Activated CD8-positive, alpha-beta T cell treated with anti-CD3 and anti-CD28 coated beads for 36 hours (primary cell): ENCODE measurements at places on chromosomes 13 and 19. TPM values are rescaled to one million over a fixed set of nuclear protein-coding genes. Genes with fewer than 3 reads are reported as not detected.

Gene WASF3
- total RNA-seq: 0.07 TPM

Gene PCDH20
- not detected for total RNA-seq

Gene ZNF578
- total RNA-seq: 0.86 TPM

DNA sequence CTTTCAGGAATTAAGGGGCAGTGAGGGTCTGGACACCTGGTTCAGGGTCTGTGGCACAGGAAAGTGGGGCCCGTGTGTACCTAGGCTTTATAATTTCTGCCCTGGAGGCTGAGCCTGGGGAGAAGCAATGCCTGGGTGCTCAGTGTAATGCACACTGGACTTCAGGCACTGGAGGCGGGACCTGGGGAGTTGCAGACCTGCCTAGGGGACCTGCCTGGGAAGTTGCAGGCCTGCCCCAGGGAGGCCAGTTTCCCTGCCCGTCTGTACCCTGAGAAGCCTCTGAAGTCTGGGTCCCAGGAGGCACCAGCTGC lies 2.5 kb upstream of the TMEM59L start:
- peaks cover 17% of the 10 kb centered on the region for H3K4me1 ChIP-seq
- H3K36me3 ChIP-seq: no peaks in the 10 kb centered on the region
- DNase-seq: no peak
- peaks cover 69% of the 10 kb centered on the region for H3K27me3 ChIP-seq
- H3K27ac ChIP-seq: no peak overlapping the region

GRCh38 chr13:32141462-32141861 lies 109.9 kb downstream of the FRY start:
- no peaks in the 10 kb centered on the region for H3K36me3 ChIP-seq
- H3K27ac ChIP-seq: no peak overlapping the region
- H3K4me3 ChIP-seq: no peak overlapping the region
- H3K4me1 ChIP-seq: no peaks in the 10 kb centered on the region
- no peak for DNase-seq

DNA sequence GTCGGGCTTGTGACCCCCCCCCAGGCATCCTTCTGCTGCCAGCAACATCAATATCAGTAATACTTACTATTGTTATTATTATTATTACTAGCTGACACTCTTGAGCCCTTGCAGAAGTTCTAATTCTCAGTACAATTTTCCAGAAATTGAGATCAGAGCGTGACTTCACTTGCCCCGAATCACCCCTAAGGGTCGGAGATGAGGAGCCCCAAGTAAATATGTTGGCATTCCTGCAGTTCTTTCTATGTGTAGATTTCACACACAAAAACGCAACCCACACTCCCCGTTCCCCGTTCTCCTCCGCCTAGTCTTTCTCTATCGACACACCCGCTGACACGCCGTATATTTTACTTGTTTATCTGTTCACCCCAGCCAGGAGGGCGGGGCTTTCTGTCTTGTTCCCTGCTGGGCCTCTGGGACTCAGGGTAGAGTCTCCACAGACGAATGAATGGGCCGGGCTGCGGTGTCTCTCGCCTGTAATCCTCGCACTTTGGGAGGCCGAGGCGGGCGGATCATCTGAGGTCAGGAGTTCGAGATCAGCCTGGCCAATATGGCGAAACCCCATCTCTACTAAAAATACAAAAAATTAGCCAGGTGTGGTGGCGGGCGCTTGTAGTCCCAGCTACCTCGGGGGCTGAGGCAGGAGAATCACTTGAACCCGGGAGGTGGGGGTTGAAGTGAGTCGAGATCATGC lies 14.7 kb downstream of the TLE5 start:
- H3K4me1 ChIP-seq: peaks cover 10% of the 10 kb centered on the region
- DNase-seq: peak; percentile 83
- peaks cover under 1% of the 10 kb centered on the region for H3K36me3 ChIP-seq
- H3K27me3 ChIP-seq: no peaks in the 10 kb centered on the region
- peak overlapping the region; percentile 30 for H3K27ac ChIP-seq

GRCh38 chr19:46755077-46755852 lies 9.0 kb upstream of the STRN4 start:
- H3K4me3 ChIP-seq: no peak overlapping the region
- DNase-seq: no peak
- H3K36me3 ChIP-seq: peaks cover 10% of the 10 kb centered on the region
- peaks cover 8% of the 10 kb centered on the region for H3K4me1 ChIP-seq
- H3K27me3 ChIP-seq: no peaks in the 10 kb centered on the region
- no peak overlapping the region for H3K27ac ChIP-seq

DNA sequence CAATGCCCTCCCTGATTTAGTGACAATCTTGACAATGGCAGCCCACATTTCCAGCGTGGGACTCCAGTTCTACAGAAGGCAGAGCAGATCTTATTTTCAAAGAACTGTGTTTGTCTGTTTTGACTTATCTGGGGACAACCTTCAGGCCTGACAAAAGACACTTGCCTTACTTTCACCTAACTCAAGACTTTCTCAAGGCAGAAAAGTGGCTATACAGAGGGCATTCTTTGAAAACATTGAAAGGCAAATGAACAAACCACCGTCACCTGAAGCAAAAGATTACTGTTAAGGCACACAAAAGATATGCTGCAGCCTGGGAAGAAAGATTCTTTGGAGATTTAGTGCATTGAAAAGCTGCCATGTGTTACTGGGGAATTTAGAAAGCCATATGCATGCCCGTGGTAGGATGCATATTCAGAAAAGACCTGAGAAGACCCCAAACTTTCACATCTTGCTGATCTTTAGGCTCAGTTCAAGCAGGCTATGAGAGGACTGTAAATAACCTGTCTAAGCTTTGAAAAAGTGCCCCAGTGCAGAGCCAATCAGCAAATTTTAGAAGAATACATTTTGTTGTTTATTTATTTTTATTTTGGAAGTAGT lies 82.8 kb downstream of the TSC22D1 start:
- no peak overlapping the region for H3K4me3 ChIP-seq
- peaks cover 12% of the 10 kb centered on the region for H3K4me1 ChIP-seq
- H3K27ac ChIP-seq: no peak overlapping the region
- no peaks in the 10 kb centered on the region for H3K27me3 ChIP-seq

- peak overlapping the region; percentile 41 for H3K27ac ChIP-seq
- peaks cover 26% of the 10 kb centered on the region for H3K4me1 ChIP-seq
- DNase-seq: peak; percentile 26
- H3K27me3 ChIP-seq: no peaks in the 10 kb centered on the region
These were observed 1.6 kb downstream of the ADAMTS10 start for GRCh38 chr19:8608941-8609278.

DNA sequence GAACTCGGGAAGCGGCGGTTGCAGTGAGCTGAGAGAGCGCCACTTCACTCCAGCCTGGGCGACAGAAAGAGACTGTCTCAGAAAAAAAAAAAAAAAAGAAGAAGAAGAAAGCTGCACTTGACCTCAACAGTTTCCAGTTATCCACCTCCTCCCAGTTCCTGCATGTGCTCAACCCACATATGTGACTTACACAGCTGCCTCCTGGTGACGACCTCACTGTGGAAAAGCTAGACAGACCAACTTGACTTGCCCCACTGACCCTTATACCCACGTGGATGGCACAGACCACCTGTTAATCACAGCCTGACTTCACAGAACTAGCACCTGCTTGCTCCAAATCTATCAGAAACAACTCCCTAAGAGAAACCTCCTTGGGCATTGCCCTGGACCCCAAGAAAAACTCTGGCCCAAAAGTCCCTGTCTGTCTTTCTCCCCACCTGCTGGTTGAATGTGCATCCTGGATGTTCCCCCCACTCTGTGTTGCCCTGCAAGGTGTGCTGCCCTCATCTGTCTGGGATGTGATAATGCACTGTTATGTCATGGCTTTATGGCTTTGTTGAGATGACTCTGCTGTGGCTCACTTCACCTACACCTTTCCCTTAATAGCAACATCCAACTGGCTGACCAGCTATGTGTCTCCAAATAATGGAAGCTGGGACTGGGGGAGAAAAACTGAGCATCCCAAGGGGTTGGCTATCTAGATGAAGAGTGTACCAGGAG lies 2.8 kb downstream of the ZNF20 start:
- H3K4me3 ChIP-seq: no peak overlapping the region
- peaks cover 45% of the 10 kb centered on the region for H3K36me3 ChIP-seq
- peaks cover 33% of the 10 kb centered on the region for H3K4me1 ChIP-seq
- H3K27me3 ChIP-seq: no peaks in the 10 kb centered on the region
- DNase-seq: peak; percentile 54

DNA sequence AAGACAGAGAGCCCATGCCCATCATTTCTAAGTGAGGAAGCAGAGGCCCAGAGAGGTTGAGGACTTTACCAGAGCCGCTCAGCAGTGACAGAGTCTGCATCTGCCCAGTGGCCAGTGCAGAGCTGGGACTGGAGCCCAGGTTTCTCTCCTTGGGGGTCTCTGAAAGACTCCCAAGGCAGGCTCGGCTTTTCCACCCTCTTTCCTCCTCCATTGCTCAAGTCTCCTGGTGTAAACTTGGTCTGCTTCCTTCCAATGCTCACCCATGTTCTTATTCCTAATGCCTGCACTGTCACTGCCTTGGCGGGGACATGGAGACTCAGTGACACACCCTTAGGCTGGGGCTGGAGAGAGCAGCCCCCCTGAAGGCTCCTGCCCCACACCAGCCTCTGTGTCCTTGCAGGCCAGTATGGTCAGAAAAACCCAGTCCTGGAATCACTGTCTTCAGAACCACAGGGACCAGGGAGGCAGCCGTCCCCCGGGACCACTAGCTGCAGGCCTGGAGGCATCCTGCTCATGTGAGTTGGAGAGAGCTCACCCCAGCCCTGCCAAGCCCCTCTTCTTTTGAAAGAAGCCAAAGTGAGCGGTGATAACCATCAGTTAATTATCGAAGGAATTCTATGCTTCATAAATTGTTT lies 211.0 kb upstream of the ZNF536 start:
- no peak overlapping the region for H3K27ac ChIP-seq
- H3K36me3 ChIP-seq: no peaks in the 10 kb centered on the region
- H3K4me1 ChIP-seq: no peaks in the 10 kb centered on the region
- no peak for DNase-seq
- H3K27me3 ChIP-seq: peaks cover 2% of the 10 kb centered on the region

GRCh38 chr13:54706336-54706735 lies 1677.7 kb downstream of the OLFM4 start:
- H3K4me3 ChIP-seq: no peak overlapping the region
- H3K4me1 ChIP-seq: no peaks in the 10 kb centered on the region

DNA sequence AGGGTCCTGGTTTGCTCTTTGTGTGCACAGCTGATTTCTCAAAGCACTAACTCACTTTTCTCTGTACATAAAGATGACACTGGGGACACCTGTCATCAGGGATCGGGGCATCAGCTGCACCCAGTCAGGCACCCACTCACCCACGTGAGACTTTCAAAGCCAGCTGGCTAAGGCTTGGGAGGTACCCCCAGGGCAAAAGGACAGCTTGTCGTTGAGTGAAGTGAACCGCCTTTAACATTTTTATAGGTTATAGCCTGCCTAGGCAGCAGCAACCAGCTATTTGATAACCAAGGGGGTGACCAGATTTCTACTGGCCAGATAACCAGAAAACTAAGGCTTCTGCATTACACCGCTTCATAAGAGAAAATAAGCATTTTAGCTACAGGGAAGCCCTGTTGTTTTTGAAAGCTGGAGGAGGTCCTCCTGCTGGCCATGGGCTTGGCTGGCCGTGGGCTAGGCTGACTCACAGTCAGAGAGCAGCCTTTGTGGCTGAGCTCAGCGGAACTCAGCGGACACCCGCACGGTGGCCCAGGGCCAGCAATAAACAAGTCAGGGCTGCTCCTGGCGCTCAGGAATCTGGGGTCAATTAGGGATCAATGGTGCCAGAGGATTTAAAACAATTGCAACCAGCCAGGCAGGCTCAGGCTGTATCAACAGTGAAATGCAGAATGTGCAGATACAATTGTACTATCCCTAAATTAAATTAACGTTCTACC lies 57.1 kb downstream of the ALOX5AP start:
- no peak overlapping the region for H3K27ac ChIP-seq
- DNase-seq: no peak
- H3K4me1 ChIP-seq: peaks cover 34% of the 10 kb centered on the region
- H3K27me3 ChIP-seq: no peaks in the 10 kb centered on the region

- H3K27ac ChIP-seq: peak overlapping the region; percentile 43
- H3K4me3 ChIP-seq: peak overlapping the region; percentile 55
- no peaks in the 10 kb centered on the region for H3K36me3 ChIP-seq
- peaks cover 3% of the 10 kb centered on the region for H3K4me1 ChIP-seq
- no peak for DNase-seq
These were observed 89.5 kb downstream of the MAP4K1 start for GRCh38 chr19:38528213-38528755.

DNA sequence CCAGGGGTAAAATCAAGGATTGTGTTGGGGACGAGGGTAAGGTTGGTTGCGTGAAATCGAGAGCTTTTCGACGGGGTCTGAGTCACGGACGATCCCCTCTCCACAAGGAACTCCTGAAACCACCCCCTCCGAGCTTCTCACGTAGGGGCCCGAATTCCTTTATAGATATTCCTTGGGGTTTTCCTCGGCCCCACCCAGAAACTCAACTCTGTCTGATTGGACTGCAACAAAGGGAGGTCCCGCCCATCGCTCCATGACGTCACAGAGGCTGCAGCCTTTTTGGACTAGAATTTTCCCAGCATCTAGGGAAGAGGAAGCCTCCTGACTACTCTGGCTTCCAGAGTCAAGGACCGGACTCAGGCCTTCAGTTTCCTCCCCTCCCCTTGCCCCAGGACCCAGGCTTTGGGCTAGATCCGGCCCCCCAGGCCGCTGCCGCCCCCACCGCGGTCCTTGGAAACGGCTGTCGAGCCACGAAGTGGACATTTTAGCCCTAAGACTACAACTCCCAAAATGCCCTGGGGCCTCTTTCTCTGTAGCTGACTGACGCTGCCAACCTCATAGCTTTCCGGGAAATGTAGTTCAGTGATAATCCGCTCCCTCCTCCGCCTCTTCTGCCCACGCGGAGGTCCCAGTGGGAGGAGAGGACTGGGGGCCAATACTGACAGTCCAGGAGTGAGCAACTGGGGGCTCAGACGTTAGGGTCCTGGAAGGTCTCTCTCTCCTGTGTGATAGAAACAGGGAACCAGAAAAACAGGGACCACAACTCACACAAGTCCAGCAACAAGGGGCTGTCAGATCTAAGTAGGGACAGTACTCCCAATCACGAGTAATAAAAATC lies at the start of gene IZUMO1:
IZUMO1 (minus strand) TSS at position 172 of the 838 bp plus-strand sequence. CDS start 1,050 bp downstream, outside the sequence.
- peak; percentile 77 for DNase-seq
- no peak within 1 kb of the TSS for H3K27ac ChIP-seq
- H3K27me3 ChIP-seq: peaks cover 17% of the 10 kb centered on the region
- H3K36me3 ChIP-seq: no peaks in the 10 kb centered on the region
- H3K4me1 ChIP-seq: peaks cover 6% of the 10 kb centered on the region
- H3K4me3 ChIP-seq: no peak within 1 kb of the TSS

DNA sequence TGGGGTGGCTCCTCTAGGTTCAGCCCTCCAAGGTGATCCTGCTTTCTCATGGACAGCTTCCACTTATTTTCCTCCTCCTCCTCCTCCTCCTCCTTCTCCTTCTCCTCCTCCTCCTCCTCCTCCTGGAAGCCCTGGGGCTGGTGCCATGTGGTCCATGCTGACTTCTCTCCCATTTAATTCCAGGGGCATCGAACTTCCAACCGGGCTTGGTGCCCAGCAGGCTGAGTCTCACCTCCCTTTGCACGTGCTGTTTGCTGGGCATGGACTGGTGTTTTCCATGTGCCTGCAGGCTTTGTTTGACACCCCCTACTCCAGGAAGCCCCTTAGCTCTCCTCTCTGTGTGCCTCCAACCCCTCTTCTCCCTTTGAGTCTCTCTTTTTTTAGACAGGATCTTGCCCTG lies 3.7 kb downstream of the MAST3 start:
- H3K4me3 ChIP-seq: no peak overlapping the region
- peaks cover 27% of the 10 kb centered on the region for H3K4me1 ChIP-seq
- H3K27ac ChIP-seq: no peak overlapping the region
- H3K27me3 ChIP-seq: no peaks in the 10 kb centered on the region
- no peak for DNase-seq
- H3K36me3 ChIP-seq: peaks cover 3% of the 10 kb centered on the region

GRCh38 chr13:23445794-23446193 lies 12.3 kb upstream of the SACS start:
- no peak overlapping the region for H3K4me3 ChIP-seq
- H3K4me1 ChIP-seq: no peaks in the 10 kb centered on the region
- DNase-seq: no peak
- H3K27ac ChIP-seq: no peak overlapping the region
